Activated CD8-positive, alpha-beta memory T cell treated with anti-CD3 and anti-CD28 coated beads for 4 hours (primary cell): ENCODE measurements at places on chromosomes 1 and 21.

GRCh38 chr1:222529916-222530315 lies 18.0 kb downstream of the HHIPL2 start:
- DNase-seq: no peak

DNA sequence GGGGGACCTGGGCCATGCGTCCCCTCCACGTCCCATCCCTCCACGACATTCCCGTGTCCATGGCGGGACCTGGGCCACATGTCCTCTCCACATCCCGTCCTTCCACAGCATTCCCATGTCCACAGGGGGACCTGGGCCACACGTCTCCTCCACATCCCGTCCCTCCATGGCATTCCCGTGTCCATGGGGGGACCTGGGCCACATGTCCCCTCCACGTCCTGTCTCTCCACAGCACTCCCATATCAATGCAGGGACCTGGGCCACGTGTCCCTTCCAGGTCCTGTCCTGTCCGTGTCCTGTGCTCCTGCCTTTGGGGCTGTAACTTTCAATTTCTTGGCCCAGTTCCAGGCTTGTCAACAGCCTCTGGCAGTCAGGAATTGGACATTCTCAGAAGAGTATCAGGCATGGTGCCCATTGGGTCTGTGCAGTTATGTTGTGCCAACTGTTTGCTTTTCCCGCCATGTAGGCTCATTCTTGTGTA lies 47.1 kb downstream of the WNT9A start:
- DNase-seq: no peak

- DNase-seq: no peak
These were observed 19.1 kb upstream of the MRPS6 start for GRCh38 chr21:34054259-34054658.

DNA sequence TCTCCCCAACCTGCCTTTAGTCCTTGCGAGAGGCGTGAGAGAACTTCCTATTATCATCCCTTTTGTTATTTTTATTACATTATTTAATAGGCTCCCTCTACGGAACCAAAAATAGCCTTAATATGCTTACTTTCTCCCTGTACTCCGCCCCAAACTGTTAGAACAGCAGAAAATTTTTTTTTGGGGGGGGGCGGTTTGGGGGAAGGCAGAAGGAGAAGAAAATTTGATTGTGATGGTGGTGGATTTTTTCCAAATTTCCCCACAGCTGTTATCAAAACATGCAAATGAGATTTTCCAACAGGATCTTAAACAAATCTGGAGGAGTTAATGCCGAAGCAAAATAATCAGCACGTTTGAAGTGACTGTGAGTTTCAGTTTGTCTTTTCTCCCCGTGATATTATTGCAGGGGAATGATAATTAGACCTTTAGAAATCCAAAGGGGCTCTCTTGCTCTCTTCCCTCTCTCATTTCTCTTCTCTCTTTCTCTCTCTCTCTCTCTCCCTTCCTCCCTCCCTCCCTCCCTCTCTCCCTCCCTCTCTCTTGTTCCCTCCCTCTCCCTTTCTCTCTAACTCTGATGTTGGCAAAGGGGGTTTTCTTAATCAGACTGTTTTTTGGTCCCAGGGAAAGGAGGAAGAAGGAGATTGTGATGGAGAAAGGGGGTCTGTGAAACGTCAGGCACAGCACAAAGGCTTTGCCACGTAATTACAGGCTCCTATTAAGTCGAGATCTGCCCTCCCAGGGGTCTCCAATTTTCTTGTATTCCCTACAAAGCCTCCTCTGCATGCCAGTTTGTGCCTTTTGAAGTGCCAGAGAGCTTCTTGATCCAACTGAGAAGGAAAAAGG lies 1.1 kb upstream of the PRRX1 start:
- DNase-seq: no peak

DNA sequence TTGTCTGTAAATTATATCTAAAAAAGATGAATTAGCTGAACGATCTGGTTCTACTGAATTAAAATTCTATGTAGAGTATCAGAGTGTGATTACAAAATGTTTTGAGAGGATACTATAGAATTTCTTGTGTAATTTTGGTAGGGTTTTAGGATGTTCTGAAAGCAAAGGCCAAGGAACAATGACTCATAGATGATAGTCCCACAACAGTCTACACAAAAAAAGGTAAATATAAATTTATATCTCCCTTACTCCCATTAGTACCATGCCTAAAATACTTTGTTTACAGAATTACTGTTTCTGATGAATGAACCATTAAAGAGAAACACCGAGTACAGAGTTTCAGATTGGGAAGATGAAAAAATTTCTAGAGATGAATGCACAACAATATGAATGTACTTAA lies 9.5 kb downstream of the EDEM3 start:
- no peak for DNase-seq

DNA sequence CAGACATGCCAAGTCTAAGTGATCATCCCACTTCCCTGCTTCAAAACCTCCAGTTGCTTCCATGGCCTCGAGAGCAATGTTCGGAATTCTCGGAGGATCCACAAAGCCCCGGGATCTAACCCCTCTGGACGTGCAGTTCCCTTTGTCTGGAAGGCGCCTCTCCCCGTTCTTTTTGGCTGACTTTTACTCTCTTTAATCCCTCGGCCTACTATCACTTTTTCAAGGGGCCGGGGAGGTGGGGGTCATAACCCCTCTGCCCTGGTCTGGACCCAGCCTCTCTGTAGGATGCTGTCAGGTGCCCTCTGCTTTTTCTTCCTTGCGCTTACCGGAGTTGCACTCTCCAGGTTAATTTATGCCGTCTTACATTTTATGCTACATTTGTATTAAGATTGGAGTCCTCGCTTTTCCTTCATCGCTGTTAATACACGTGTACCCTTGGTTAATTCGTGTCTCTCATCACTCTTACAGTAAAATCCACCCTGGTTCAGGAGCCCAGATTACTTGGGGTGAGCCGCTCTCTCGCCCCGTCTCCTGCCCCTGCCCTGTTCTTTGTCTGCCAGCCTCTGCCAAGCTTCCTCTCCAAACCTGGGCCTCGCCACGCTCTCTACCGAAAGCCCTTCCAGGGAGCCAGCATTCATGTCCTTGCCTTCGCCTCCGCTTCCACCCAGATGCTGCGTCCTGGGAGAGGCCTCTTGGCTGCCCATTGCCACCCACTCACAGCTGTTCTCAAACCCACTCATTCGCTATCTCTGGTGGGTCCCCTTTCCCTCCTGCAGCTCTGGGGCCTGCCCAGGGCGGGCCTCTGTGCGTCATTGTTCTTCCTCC lies 448.6 kb downstream of the CAMTA1 start:
- DNase-seq: no peak

GRCh38 chr21:45638707-45639106 lies 4.8 kb upstream of the PCBP3 start:
- no peak for DNase-seq

GRCh38 chr1:23601968-23602876 lies 42.9 kb upstream of the ID3 start:
- DNase-seq: no peak

GRCh38 chr1:180262628-180263488 lies 32.8 kb downstream of the LHX4 start:
- DNase-seq: no peak

DNA sequence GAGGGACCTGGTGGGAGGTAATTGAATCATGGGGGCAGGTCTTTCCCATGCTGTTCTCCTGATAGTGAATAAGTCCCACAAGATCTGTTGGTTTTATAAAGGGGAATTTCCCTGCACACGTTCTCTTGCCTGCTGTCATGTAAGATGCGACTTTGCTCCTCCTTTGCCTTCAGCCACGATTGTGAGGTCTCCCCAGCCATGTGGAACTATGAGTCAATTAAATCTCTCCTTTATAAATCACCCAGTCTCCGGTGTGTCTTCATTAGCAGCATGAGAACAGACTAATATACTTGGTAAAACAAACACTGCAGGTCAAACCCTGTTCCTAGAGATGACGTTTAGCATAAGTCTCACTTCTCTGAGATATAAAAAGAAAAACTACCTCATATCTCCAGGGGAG lies 148.3 kb downstream of the MATN1 start:
- no peak for DNase-seq

- DNase-seq: no peak
These were observed 37.1 kb upstream of the CD55 start for GRCh38 chr1:207284209-207284897.

DNA sequence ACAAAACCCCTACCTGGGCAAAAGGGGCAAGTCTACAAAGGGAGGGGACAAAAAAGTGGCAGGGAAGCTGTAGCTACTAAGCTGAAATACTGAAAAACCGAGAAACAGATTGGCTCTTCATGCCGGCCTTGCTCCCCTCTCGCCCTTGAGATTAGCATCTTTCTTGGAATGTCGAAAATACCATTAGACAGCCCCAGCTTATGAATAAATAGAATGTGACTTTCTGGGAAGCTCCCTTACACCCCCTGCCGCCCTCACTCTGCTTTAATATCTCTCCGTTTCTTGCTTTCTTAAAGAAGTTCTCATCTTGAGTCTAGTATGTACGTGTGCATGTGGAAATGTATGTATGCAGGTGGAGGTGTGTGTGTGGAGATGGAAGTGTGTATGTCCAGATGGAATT lies 14.1 kb downstream of the TRAF3IP3 start:
- DNase-seq: no peak

DNA sequence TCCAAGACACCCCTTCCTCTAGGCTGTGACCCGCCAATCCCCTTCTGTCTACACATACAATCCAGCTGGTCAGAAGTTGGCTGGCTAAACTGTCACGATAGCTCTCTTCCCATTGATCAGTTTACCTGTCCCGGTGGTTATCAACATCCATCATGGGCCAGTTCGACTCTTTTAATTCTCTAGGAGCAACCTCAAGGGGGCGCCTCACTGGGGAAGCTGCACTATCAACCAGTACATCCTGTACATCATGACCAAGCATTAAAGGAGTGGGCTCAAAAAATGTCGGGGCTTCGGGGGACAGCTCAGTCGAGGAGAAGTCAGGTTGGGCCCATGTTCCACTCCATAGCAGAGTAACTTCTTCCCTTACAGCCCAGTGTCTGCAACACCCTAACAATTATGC lies 53.2 kb upstream of the B3GALNT2 start:
- DNase-seq: no peak

DNA sequence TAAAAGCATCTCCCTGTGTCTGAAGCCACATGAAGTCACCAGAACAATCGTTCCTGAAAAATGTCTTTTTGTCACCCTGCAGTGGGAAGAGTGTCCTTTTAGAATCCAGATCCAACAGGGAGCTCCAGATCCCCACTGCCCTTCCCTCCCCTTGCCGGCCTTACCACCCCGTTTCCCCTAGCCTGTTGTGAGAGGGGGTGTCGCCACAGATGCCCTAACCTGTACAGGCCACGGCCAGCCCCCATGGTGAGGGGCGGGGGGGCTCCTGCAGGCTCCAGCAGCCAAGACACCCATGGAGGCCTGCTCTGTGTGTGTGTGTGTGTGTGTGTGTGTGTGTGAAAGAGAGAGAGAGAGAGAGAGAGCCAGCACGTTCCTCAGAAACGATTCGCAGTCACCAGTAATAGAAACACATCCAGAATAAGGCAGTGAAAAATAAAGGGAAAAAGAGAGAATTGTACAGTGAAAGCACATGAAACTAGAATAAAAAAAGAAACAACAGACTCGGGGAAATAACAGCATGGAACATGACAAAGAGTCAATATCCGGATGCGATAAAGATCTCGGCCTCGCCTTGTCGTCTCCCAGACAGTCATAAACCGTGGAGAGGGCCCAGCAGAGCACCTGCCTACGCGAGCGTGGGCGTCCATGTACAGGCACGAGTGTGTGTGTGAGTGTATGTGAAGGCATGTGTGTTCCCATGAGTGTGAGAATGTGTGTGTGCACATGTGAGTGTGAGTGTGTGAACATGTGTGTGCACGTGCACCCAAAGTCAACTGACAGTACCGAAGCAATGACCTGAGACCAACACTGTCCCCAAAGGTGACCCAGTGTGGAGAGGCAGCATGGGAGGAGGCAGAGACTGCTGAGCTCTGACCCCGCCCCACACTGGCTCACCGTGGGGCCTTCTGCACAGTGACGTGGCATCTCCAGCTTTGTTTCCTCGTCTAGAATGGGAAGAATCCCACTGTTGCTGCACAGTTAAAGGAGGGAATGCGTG lies 303.8 kb downstream of the NPHP4 start:
- no peak for DNase-seq

DNA sequence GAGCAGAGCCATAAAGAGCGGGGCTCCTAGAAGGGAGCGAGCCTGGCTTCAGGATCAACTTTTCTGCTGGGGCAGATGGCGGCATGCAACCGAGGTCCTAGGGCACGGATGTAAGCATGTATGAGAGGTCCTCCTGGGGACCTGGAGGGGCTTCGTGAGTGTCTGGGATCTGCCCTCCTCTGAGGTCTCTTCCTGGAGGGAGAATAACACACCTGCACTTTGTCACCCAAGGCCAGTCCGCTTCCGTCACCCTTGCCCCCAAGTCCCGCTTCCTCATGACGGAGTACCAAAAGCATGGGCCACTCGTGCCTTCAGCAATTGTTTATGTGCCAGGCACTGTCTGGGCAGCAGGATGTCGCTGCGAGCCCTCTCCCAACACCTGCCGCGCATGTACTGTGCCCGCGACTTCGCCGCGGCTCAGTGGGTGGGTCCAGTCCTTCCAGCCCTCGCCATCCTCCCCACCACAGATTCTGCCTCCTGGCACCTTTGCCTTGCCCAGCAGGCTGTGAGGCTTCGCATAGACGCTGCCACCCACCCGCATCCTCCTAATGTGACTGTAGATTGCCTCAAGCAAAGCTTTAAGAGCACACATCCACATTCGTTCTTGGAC lies 60.0 kb upstream of the TMPRSS2 start:
- no peak for DNase-seq

GRCh38 chr21:23003951-23004350 lies 2005.7 kb downstream of the NCAM2 start:
- DNase-seq: no peak

GRCh38 chr1:30778154-30778978 lies 20.8 kb upstream of the LAPTM5 start:
- no peak for DNase-seq

GRCh38 chr1:51578383-51579109 lies 38.3 kb upstream of the OSBPL9 start:
- no peak for DNase-seq

DNA sequence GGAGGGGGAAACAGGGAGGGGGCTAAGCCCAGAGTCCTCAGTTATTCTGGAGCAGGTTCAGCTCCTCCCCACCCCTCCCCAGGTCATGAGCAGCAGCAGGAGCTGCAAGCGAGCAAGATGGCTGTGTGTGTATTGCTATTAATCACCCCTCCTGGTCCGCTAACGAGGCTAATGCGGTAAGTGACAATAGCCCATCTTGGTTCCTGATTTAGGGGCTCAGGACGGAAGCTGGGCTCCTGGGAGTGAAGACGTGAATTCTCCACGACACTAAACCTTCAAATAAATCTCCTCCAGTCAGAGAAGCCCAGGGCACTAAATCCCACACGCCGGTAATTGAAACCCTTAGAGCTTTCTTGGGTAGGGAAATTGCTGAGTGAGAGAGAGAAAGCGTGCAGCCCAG lies 76.1 kb downstream of the TMEM53 start:
- DNase-seq: no peak

DNA sequence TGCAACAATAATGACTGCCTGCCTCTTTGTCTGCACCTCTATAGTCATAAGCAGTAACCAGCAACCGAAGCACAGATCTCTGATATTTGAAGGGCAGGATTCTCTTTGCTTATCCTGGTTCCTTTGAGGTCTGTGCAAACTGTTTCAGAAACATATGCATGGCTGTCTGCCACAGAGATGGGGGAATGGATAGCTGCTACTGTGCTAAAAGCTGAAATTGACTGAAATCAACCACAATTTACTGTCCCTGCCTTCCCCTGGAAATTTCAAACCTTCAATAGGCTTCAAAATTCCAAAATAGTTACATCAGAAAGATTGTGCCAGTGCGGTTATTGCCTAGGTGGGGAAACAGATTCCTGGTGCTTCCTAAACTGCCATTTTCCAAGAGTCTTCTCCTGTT lies 136.8 kb upstream of the GORAB start:
- DNase-seq: no peak
